ENCODE measurements at places on chromosomes 3 and 15.

DNA sequence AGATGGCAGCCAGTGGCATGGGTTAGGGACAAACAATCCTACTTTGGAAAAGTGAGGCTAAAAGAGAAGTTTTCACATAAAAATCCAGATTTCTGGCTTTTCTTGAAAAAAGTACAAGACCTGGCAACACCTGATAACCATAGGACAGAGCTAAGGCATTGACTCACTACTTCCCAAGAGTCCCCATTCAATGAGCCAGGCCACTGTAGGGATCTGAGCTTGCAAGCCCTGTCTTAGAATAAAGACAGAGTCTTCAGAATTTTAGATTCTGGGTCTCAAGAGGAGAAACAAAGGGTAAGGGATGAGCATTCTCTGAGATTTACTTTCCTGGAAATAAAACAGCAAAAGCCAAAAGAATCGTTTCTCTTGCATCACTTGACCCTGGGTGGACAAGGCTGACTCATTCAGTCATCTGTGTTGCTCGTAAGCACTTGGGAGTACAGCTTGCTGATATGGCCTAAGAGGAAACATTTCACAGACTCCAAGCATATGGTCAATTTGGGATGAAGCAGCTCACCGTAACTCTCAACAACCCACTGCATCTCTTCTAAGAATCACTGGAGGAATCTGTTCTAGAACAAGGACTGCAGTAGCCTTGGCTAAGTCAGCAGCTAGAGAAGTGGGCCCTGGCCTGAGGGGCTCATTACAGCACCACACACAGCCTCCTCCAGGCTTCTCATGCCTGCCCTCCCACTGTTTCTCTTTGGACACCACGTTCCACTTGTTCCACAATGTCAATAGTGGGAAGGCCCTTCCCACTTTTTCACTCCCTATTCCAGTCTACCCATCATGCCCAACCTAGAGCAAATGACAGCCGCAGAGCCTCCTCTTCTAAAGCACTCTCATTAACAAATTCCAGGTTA, 86.2 kb downstream of the RFTN1 start:
- DNase-seq = no peak

DNA sequence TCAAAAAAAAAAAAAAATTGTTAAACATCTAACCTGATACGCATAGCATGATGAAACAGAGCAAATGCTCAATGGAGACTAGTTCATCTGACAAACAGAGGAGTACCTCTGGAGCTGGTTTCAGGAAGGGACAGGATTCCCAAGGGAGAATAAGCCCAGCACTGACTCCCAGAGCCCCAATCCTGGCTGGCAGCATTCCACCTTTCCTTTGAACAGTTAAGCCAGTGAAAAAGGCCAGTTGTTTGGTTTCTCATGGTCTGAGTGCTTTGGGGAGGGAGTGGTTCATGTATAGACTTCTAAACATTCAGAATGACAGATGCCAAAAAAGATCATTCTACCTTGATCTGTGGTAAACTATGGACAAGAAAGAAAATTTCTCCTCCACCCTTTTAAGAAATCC, 277.9 kb upstream of the RARB start:
- DNase-seq = no peak

GRCh38 chr3:23793528-23794134, 12.1 kb upstream of the UBE2E1 start:
- no peak for DNase-seq

DNA sequence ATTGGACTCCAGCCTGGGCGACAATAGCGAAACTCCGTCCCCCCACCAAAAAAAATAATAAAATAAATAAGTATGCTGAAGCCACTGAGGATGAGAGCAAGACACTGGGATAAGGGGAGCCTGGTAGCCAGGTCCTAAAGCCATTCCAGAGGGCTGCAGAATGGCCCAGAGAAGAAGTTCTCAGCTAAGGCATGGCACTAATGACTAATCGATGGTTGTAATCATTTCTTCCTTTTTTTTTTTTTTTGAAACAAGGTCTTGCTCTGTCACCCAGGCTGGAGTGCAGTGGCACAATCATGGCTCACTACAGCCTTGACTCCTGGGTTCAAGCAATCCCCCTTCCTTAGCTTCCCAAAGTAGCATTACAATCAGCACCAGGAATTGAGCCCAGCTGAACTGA, 25.6 kb upstream of the ZNF774 start:
- DNase-seq = no peak

GRCh38 chr3:115445559-115445958, 177.8 kb upstream of the GAP43 start:
- no peak for DNase-seq

DNA sequence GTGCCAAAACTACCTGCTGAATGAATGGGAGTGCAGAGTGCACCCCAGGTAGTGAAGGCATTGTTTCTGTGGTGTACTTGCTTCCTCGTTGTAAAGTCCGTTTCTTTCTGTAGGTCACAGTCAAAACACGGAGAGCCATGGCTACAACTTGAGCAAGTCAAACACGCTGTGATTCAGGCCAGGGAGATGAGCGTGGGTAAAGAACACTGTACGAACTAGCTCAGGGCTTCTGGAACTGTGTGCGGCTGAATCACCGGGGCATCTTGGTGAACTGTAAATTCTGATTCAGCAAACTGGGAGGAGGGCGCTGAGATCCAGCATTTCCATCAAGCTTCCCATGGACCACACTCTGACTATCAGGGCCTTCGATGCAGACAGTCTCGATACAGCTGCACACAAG, 5.0 kb upstream of the TNK2 start:
- no peak for DNase-seq

DNA sequence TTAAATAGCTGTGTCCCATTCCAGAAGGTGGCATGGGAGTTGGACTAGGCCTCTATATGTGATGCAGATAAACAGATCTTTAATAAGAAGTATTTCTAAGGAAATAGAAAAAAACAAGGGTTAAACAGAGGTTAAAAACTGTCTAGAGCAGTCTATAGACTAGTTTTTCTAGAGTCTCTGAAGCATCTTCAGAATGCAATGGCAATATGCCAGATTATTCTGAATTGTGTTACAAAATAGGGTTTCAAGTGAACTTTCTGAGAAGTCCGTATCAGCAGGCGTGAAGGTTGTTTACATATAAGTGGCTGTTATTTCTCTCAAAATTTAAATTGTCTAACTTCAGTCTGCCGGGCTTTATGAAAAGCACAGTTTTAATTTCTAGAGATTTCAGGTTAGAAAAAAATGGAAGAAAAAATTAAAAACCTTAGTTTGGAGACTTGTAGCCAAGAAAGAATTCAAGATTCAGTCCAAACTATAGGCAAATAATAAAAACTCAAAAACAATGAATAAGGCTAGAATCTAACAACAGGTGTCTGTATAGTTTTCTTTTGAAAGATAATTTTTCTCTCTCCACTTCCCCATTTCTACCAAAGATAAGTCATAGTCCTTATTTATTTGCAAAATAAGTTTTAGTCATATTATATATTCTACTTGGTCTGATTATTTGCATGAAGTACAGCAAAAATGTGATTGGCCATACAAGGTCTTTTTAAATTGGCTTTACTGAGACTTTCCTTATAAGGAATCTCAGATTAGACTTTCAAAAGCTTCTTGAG, 55.2 kb downstream of the OSTN start:
- no peak for DNase-seq

GRCh38 chr3:194105292-194105691, 30.7 kb upstream of the HES1 start:
- no peak for DNase-seq

GRCh38 chr3:146090521-146090920, 70.5 kb downstream of the PLOD2 start:
- DNase-seq = no peak

- no peak for DNase-seq
These were observed 113.9 kb downstream of the DGKG start for GRCh38 chr3:186247821-186248814.

GRCh38 chr15:41554915-41555314, 4.1 kb upstream of the TYRO3 start:
- DNase-seq = no peak

DNA sequence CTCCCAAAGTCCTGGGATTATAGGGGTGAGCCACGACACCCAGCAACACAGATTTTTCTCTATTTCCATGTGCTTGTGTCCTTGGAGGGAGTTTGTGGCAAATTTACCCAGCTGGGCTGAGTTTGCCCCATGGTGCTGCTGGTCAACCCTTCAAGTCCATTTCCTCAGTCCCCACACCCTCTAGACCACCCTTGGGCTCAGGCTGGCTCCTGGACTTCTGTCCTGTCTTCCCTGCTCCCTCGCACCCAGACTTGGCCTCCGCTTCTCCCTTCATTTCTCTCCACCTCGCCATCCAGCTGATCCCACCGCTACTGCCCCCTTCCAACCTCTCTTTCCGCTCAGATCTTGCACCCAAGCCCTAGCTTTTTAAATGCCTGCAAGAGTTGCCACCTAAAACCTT, 7.3 kb upstream of the RHOV start:
- no peak for DNase-seq

GRCh38 chr3:133722935-133723334, 23.3 kb upstream of the TF start:
- DNase-seq = no peak

DNA sequence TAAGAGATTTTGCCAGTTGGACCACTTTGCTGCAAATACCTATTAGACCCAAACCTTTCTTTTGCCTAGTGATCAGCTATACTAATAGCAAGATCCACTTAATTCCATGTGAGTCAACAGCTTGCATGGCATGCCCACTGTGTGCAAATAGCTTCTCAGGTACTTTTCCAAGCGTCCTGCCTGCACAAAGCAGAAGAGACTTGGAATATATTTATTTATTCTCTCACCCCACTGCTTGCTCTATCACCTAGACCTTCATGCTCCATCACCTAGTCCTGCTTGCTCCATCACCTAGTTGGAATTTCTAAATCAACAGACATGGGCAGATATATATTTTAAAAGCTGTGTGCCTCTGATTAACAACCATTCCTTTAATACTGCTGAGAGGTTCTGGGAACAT, 47.6 kb downstream of the MBNL1 start:
- no peak for DNase-seq

GRCh38 chr3:7423036-7423435, 562.1 kb downstream of the GRM7 start:
- no peak for DNase-seq

GRCh38 chr3:31354373-31354772, 178.4 kb upstream of the STT3B start:
- DNase-seq = no peak

DNA sequence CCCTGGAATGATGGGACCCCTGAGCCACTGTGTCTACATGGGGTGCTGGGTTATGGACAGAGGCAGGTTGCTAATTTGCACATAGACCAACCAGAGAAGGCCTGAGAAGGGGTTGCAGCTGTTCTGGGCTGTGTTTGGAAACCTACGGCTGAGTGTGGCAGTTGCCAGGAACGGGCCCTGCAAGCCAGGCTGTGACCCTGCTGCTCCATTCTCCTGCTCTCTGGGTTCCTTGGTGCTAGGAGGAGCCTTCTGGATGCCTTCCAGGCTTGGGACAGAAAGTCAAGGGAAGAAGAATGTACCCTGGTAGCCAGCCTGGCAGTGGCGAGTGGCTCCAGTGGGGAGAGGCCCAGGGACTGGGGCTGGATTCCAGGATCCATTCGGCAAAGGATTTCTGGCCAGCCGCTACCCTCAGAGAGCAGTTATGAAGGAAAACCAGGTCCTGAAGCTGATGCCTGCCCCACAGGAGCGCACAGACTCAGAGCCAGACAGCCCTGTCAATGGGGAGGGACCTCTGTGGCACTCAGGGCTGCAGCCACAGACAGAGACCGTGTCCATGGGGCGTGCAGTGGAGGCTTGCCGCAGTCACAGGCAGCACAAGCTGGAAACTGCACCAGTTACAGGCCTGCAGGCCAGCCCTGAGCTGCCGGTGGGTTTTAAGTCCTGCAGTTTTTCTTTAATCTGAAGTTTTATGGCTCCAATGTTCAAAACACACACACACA, 55.1 kb upstream of the ACAD9 start:
- DNase-seq = no peak

DNA sequence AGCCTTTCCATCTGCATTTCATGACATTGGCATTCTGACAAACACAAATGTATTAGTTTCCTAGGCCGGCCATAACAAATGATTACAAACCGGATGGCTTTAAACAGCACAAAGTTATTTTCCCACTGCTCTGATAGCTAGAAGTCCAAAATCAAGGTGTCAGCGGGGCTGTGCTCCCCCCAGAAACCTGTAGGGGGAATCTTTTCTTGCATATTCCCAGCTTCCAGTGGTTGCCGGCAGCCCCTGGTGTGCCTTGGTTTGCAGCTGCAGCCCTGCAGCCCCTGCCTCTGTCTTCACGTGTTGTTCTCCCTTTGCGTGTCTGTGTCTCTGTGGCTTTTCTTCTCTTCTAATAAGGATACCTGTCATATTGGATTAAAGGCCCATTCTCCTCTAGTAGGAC, 79.0 kb upstream of the CDV3 start:
- no peak for DNase-seq

DNA sequence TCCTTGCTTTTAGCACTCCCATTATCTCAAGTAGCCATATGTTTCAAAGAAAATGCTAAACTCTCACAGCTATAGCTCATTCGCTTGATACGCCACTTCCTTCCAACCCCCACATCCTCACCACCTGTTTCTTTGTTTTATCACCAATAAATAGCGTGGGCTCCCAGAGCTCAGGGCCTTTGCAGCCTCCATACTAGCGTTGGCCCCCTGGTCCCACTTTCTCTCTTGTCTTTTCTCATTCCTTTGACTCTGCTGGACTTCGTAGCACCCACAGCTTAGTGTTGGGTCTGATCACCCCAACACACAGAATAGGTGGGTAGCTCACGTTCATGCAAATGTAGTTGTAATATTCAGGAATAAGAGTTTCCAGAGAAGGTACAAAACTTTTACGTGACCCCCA, 4.1 kb upstream of the GPD1L start:
- DNase-seq = no peak

- no peak for DNase-seq
These were observed 36.9 kb downstream of the LRRFIP2 start for GRCh38 chr3:37137516-37137915.

GRCh38 chr15:31344823-31345605, 18.4 kb downstream of the KLF13 start:
- DNase-seq = no peak

DNA sequence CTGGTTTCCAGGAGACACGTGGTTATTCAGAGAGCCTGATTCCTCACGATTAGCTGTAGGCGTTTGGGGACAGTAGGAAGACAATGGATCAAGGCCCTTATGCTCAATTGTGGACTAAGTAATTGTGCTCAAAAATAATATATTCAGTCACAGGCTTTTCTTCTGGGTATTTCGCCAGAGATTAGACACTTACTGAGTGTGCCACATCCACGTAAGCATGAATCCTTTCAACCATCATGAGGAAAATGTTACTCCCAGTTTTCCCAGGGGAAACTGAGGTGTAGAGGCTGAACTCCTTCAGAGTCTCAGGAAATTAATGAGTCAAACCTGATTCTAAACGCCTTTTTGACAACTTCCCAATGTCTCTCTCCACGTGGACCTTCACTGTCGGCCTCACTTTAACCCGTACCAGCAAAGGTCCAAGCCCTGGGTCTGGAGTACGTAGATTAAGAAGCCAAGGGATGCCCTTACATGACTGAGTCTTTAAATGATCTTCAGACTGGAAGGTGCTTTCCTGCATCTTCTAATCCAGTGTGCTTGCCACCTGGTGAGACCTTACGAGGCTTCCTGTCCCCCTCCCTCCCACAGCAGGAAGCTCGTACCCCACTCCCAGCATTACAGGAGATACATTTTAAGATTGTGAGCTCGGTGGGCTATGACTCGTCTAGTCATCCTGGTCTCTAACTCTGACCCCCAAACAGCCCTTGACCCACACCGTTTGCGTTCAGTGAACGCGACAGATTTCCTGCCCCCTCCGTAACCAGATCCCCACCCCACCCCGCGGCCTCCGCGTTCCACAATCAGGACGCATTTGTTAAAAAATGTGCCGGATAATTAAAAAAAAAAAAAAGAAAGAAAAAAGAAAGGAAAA, 1.7 kb downstream of the PKM start:
- DNase-seq = no peak
